ENCODE measurements at places on chromosomes 3 and 15.

DNA sequence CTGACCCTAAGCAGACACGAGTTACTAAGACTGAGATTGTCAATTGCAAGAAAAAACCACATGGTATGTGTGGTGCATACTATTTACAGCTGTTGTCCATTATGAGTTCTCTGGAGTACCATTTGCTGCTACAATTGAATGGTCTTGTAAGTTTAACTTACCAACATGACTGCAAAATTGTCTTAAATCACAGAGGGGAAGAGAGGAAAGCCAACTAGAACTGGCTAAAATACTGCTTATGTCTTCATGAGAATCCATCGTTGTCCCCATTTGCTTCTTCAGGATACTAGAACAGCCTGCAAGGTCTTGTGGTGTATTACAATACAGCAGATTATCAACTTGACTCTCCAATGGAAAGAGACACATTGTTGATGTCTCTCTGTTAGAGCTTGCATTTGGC is 313.2 kb downstream of the AGBL1 start:
- DNase-seq = no peak

DNA sequence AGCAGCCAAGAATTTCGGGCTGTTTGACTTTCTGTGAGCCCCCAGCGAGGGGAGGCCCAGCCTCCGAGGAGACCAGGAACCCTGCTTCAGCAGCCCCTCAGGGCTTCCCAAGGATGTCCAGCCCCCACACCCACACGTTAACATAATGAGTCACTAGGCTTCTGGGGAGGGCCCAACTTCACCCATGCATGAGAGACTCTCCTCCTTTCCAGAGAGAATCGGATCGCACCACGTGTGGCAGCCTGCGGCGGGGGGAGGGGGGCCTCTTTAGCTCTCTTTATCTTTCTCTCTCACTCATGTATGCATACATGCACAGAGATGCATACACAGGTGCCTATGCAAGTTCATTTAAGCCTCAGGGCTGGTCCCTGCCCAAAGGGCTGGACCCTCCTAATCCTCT is 3.1 kb upstream of the AP2M1 start:
- peak; percentile 51 for DNase-seq

DNA sequence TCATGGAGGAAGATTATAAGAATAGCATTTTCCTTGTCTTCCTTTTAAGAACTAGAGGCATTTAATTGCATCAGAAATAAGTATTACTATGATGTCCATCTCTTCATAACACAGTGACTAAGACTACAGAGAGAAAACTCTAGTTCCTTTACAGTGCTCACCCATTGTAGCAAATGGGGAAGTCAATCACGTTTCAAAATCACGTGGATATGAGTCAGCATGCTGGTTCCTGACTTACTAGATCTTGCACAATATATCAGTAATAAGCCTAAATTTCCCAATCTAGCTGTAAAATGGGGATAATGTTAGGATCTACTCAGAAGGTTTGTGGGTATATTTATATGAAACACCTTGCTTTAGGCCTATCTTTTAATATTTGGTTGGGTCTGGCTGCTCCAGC is 254.8 kb upstream of the EOMES start:
- no peak for DNase-seq

DNA sequence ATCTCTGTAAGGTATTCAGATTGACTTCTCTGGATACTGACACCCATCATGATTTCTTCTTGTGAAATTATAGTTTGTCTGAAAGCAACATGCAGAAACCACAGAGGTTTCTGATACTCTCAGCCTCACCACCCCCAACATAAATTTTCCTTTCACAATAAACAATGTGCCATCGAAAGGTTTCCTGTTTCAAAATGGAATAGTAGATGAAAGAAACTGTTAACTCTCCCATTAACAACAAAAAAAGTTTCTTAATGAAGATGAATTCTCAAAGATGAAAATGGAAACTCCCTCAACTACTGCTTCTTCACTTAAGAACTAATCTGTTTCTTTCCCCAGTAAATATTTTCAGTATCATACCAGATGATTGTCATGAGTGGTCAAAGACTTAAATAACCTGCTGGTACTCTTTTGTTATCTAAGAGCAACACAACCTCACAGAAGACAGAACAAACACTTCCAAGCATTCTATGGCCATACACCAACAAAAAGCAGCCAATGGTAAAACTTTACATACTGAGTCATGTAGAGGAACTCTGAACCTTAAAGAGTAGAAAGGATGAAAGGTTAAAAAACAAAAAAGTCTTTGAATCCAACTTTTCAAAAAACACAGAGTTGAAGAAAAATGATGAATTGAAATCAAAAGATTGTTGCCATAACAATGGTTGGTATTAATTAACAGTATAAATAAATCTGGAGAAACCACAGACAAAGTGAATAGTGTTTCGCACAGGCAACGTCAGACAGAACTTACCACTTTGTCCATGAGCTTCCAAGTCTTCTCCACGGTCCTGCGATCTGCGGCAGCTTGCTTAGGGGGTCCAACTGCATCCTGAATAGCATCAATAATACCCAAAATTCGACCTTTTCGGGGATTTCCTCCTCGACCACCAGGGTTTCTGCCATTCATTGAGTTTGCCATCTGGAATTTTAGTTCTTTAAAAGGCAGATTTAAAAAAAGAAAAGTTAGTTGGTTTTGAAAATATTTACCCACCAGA is 1.9 kb downstream of the CBLB start:
- peak; percentile 11 for DNase-seq

- DNase-seq = no peak
Observed at GRCh38 chr15:28901987-28902745, 16.4 kb downstream of the APBA2 start.

GRCh38 chr15:89149501-89150101 is 61.3 kb downstream of the ABHD2 start:
- DNase-seq = no peak

DNA sequence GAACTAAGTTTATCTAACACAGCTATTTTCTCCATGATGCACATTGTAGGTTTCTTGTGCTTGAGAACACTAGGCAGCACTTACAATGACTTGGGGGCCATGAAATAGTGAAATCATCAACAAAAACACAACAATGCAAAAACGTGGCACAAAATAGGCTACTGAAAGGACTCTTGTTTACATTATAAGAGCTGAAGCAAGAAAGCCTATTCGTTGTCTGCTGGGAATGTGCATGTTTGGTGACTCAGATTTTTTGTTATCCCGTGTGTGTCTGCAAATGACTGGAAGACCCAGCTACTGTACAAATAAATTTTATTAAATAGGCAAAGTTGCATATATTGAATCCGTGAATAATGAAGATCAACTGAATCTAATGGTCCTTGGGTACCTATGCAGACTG is 85.0 kb downstream of the TCF12 start:
- no peak for DNase-seq

DNA sequence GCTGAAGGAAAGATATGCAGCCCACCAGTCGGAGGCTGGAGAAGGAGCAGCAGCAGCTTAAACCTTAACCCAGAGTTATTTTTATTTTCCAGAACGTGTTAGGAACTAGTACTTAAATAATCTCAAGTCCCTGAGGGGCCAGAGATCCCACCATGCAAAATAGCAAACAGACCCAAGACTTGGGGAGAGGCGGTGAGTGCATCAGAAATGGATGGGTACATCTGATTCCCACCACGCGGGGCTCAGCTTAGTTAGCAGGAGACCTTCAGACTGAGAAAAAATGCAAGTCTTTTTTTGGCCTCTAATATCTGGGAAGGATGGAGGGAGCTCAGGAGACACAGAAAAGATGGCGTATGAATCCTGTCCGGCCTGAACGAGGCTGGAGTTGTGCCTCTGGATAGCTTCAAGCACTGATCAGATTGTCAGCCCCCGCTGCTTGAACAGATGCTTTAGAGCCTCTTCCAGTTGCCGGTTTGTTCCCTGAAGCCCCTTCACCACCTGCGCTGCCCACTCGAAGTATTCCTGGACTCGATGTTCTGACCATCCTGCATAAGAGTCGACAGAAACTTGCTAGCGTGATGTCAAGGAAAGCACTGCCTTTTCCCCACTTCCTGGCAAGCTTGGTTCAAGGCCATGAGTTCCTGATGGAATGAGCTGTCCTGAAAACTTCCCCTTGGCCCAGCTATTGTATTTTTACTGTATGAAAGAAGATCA is 1.3 kb downstream of the HDDC3 start:
- DNase-seq = no peak

- no peak for DNase-seq
Observed at GRCh38 chr15:36682101-36682500, 102.7 kb downstream of the CDIN1 start.

DNA sequence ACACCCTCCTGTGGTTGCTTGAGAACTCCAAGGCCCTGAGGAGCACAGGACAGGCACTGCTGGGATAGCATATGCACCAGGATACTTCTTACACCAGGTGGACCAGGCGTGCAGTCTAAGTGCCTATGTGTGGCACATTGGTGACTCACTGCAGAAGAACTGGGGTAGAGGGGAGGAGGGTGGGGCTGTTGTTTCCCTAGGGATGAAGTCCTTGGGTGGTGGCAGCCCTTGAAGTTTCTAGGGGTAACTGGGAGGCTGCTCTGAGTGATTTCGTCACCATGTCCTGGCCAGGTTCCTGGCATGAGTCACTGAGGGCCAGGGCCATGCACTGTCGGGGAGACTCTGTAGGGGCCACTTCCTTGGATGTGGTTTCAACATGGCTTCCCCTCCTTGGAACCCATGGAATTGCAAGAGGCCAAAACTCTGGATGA is 15.9 kb downstream of the MYZAP start:
- no peak for DNase-seq

DNA sequence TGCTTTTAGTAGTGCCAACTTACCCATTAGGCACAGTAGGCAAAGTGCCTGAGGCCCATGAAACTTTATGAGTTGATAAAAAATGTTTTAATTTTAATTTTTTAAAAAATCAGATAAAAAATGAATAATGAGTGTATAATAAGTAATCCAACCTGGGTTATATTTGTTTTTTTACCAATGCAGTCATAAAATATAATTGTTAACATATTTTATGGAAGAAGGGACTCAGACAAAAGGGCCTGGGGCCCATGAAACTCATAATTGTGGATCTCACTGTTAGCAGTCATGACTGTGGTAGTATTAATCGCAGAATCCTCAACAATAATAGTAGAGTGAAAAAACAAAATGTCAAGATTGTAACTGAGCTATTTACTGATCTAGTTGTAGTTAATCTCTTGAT is 16.8 kb upstream of the TNFSF10 start:
- no peak for DNase-seq
